Kasumi-1 (cell line): ENCODE measurements at places on chromosomes 16 and 17.
A peak's percentile ranks its signal among the peaks of the same experiment; 100 is the strongest.

GRCh38 chr16:83843657-83844056 lies 35.9 kb downstream of the HSBP1 start:
- peak; percentile 31 for DNase-seq

DNA sequence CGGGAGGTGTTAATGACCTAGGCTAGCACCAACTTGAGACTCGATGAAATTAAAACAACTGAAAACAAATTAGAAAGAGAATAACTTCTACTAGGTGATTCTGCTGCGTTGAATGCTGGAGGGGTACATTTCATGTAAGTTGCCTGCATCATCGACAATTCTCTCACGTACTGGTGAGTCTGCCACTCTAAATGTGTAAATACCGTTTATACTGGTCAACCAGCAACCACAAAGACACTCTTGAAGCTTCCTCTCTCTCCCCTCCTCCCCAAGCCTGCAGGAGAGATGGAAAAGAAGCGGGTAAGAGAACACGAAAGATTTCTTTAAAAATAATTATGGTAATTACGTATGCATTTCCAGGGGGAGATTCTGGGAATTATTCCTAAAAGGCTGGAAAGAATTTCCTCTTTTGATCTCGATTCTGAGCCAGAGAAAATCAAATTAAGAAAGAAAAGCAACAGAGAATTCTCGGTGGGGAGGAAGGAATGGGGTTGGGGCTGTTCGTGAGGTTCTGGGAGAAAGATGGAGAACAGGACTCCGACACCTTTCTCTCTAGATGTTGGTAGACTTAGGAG lies 68.6 kb upstream of the MRTFB start:
- DNase-seq = no peak

GRCh38 chr17:48241131-48241591 lies 133.6 kb downstream of the SNX11 start:
- no peak for DNase-seq

DNA sequence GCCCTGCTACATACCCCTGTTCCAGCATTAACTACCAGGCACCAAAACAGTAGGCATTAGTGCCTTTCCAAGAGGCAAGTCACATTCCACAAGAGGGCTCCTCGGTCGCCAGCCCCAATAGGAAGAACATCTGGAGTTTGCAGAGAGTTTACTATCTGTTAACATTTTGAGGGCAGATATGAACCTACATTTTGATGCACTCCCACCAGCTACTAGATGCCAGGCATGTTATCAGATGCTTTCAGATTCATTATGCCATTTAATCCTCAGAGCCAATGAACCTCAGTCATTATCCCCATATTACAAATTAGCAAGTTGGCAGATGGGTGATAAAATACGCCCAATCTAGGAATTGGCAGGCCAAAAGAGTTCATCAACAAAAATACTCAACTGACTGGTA lies 4.2 kb upstream of the CMTM2 start:
- no peak for DNase-seq
